ENCODE measurements at places on chromosomes 3 and 15.

- no peak for DNase-seq
These were observed 36.3 kb upstream of the TMEM42 start for GRCh38 chr3:44825264-44825925.

DNA sequence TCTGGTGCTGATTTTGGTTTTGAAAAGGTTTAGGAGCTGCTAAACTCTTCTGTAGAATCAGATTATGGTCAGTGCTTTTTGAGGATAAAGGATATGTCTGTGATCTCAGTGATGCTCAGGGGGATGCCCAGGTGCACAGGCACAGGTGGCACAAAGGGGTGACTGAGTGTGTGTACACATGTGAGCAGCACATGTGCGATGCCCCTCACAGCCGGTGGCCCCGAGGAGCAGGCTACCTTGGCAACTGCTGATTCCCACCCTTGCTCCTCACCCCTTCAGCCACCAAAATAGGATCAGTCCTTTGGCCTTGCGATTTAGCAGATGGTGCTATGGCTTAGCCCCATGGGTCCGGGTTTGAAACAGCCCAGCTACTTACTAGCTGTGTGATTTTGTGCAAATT, 51.1 kb downstream of the POMGNT2 start:
- DNase-seq: no peak

DNA sequence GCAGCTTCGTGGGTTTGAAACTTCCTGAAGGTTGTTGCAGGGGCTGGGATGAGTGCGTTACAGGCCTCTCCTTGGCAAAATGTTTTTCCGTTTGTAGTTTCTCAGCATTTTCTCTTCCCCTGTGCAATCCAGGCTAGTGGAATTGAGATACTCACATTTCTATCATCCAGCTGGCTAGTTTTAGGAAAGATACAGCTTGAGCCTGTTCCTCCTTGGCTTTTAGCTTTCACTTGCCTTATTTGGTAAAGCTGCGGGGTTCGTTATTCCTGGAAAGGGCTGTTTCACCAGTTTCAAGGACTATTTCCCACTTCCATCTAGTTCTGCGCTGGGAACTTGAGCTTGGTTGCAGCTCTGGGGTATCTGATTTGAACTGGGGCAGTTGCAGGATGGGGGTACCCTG, 90.3 kb downstream of the ITPR1 start:
- DNase-seq: no peak

- DNase-seq: no peak
These were observed 362.1 kb downstream of the EPHB1 start for GRCh38 chr3:135157045-135157740.

DNA sequence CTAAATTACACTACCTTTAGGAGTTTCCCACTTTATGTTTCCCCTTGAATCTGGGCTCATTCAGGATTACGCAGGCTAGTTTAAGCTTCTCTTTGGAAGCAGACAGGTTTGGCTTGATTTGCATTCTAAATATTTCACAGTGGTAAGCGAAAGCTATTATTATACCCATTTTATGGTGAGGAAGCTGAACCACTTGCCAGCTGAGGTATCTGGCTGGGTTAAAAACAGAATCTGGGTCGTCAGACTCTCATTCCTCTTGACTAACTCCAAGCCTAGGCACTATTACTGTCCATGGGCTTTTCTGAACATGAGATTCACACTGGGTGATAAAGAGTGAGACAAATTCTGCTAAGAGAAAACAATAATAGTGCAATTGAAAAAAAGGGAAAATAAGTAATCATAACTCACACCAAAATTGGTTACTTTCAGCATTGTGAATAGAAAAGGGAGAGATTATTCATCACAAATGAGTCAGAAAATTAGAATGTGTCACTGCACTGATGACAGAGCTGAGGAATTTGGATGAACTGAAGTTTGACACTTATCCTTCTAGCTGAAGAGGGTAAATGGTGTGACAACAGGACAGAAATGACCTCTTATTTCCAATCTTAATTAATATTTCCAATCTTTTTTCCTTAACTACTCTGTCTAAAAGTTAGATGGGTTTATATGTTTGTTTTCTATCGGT, 211.3 kb downstream of the TIGIT start:
- no peak for DNase-seq

GRCh38 chr3:79162653-79163052, 605.1 kb downstream of the ROBO1 start:
- no peak for DNase-seq

DNA sequence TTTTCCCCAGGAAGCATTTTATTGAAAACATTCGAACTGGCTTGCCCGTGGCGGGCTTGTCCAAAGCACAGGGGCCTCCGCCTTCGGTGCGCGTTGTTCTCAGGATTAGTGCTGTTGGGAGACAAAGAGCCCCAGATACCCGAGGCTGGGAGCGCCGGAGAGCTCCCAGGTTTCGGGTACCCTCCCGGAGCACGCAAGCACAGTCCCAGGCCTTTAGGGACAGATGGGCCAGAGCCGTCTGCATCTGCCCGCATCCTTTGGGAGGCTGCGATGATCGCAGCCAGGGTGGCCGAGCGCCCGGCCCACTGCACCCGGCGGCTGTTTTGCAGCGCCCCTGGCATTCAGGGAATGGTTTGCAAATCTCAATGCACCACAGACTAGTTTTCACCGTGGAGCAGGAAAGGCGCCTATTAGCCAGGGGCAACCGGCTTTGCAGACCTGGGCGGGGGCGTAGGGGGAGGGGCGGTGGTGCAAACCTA, 5.0 kb upstream of the FEZF2 start:
- no peak for DNase-seq

DNA sequence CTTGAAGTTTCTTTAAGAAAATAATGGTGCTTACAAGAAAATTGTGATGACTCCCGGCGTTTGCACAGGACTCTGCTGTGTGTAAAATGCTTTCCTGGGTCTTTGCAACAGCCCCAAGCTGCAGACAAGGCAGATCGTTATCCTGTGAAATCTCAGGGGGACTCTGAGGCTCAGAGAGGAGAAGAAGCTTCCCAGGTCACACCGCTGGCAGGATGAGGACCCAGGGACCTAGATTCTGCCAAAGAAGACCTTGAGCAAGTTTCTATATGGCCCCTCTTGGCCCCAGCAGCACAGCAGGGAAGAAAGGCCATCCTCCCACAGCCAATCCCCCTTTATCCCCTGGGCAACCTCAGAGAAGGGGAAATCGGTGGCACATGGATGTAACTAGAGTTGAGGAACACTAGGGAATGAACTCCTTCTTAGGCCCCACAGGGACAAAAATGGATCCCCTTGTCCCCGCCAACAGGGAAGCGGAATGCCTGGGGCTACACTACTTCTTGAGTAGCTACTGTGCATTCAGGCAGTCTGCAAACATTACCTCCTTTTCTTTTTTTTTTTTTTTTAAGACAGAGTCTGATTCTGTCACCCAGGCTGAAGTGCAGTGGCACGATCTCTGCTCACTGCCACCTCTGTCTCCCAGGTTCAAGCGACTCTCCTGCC, 72.8 kb downstream of the CPN2 start:
- no peak for DNase-seq

GRCh38 chr3:123584284-123584987, 417 bp downstream of the HACD2 start:
- DNase-seq: peak; percentile 44

GRCh38 chr3:71537211-71537611, 46.3 kb downstream of the FOXP1 start:
- no peak for DNase-seq

GRCh38 chr3:195566797-195567196, 16.9 kb downstream of the APOD start:
- no peak for DNase-seq

- DNase-seq: no peak
These were observed 1054.0 kb downstream of the TUSC7 start for GRCh38 chr3:117763561-117763960.

DNA sequence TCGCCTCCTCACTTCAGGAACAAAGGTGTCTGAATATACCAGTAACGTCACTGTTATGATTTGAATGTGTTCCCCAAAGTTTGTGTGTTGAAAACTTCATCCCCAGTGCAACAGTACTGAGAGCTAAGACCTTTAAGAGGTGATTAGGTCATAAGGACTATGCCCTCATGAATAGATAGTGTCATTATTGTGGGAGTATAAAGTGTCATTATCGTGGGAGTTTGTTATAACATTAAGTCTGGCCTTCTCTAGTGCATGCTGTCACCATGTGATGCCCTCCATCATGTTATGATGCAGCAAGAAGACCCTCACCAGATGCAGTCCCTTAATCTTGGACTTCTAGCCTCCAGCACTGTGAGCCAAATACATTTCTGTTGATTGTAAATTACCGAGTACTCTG, 53.7 kb upstream of the TLE3 start:
- DNase-seq: no peak

DNA sequence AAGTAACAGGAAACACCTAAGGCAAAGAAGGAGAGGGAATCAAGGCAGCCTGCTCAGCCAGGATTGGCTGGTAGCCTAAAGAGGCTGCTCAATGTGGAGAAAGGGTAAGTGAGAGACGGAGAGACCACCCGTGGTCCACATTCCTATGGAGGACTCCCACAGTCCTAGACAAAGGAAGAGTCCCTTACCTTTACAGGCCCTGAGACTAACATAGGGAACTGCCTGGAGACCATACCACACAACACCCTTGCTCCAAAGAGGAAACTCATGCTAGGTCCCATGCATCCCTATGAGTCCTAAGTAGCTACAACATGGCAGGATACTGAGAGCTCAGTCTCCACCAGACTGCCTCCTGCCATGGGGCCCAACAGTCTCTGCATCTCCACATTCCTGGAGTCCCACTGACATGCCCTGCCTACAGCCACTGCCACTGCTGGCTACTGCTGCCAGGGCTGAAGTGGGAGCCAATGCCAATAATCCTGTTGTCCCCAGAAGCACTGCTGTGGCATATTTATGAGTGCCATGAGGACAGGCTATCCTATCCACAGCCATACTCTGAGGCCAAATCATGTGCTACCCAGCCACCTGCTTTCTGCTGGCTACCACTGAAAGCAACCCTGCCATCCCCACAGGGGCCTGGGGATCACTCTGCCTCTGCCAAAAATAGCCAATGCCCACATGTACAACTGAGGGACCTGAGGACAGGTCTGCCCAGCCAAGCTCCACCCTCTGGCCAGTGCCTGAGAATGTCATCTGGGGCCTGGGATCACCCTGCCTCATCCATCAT, 45.0 kb downstream of the COPS2 start:
- no peak for DNase-seq

GRCh38 chr15:74168711-74169126, 4.8 kb upstream of the ISLR start:
- no peak for DNase-seq

DNA sequence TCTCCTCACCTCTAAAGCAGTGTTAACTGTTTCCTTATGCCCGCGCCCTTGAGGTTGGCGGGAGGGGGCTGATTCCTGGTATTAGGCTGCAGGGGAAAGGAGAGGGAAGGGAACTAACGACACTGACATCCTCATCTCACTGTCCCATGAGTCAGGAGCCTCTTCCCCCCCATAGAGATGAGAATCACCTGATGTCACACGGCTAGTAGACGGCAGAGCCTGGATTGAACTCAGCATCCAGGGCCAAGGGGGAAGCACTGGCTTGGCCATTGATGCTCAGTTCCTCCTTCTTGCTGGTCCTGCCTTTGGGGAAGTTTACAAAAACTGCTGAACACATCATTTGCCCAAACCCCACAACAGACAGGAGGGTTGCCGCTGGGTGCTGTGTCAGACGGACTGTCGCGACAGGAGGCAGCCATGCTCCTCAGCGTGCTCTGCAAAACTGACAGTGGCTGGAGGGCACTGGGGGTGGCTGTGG, 38.5 kb downstream of the IDH2 start:
- DNase-seq: no peak

- DNase-seq: no peak
These were observed 6.5 kb downstream of the SQOR start for GRCh38 chr15:45641374-45641781.

GRCh38 chr3:155738580-155739076, 6.2 kb downstream of the PLCH1 start:
- DNase-seq: no peak

GRCh38 chr15:26729030-26729429, 43.8 kb downstream of the GABRB3 start:
- DNase-seq: no peak

DNA sequence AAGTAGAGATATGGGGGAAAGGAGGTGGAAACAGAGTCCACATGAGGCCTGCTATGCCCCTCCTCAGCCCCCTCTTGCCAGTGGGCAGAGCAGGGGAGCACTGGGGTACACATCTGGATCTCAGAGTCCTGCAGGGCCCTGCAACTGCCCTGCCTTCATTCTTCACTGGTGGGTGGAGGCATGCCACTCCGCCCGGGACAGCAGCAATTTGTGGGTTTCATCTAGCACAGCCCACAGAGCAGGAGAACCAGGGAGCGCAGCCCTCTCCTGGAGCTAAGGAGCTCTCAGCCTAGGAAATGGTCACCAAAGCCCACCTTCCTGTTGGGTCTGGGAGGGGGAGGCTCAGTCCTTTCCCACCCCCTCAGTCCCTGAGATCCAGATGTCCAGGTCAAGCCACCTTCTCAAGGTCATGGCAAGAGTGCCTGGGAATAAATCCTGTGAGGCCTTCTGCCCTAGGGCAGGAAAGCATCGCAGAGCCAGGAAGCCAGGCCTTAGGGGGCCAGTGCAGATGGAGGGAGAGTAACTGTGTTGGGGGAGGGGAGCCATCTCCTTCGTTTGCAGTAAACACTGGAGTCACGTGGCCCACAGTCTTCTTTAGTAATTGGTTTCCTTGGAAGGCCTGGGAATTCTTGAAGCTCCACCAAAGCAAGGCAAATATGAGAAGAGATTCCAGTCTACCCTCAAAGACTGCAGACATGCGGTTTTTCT, 31.0 kb downstream of the ANP32A start:
- no peak for DNase-seq

- no peak for DNase-seq
These were observed 54.2 kb downstream of the PIK3R4 start for GRCh38 chr3:130692455-130692854.

GRCh38 chr3:117586161-117586560, 876.6 kb downstream of the TUSC7 start:
- peak; percentile 38 for DNase-seq

DNA sequence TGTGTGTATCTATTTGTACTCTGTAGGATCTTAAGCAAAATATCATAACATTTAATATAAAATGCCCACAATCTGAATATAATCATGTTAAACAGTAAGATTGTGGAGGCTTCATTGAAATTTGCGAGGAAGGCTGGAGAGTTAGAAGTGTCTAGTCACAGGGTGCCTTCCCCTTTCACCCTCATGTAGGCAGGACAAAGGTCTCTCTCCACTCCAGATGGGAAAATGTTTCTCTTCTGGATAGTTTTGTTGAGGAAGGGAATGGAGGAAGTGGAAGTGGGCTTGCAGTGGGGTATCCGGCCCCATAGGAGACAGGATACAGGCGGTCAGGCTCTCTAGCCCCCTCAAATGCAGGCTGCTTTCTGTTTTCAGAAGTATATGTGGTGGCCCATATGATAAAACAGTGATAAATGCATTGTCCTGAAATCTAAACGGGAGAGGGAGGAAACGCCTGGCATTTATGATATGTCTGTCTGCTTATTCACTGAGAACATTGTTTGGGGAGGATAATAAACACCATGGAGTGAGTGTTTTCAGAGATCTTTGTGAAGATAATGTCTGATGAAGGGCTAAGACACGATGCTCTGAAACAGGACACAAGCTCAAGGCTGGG, 13.3 kb upstream of the MYZAP start:
- no peak for DNase-seq

- DNase-seq: no peak
These were observed 311.0 kb downstream of the WDR72 start for GRCh38 chr15:53448232-53449015.

- no peak for DNase-seq
These were observed 54.8 kb upstream of the P3H2 start for GRCh38 chr3:190175490-190175889.

- DNase-seq: no peak
These were observed 26.7 kb upstream of the ABHD10 start for GRCh38 chr3:111952086-111952485.

- DNase-seq: no peak
These were observed 13.3 kb downstream of the VPS8 start for GRCh38 chr3:184825121-184825820.

GRCh38 chr15:59180945-59181600, 25.6 kb upstream of the LDHAL6B start:
- DNase-seq: no peak
